ENCODE measurements at places on chromosomes 7 and 10. TPM values are rescaled to one million over a fixed set of nuclear protein-coding genes. Genes with fewer than 3 reads are reported as not detected.

The CNPY1 gene
- total RNA-seq = not detected

The OR2A2 gene
- total RNA-seq = not detected

The CRYGN gene
- not detected for total RNA-seq

The CYP3A4 gene
- 0.24 TPM for total RNA-seq

The ANKRD30A gene
- total RNA-seq = not detected

The SEMA4G gene
- total RNA-seq = 0.96 TPM

The BMPR1A gene
- 17.3 TPM for total RNA-seq

The ADRA2A gene
- total RNA-seq = 0.44 TPM

- ATAC-seq = peak; percentile 86
Observed at GRCh38 chr10:94403380-94404213, 1.3 kb downstream of the TBC1D12 start.

DNA sequence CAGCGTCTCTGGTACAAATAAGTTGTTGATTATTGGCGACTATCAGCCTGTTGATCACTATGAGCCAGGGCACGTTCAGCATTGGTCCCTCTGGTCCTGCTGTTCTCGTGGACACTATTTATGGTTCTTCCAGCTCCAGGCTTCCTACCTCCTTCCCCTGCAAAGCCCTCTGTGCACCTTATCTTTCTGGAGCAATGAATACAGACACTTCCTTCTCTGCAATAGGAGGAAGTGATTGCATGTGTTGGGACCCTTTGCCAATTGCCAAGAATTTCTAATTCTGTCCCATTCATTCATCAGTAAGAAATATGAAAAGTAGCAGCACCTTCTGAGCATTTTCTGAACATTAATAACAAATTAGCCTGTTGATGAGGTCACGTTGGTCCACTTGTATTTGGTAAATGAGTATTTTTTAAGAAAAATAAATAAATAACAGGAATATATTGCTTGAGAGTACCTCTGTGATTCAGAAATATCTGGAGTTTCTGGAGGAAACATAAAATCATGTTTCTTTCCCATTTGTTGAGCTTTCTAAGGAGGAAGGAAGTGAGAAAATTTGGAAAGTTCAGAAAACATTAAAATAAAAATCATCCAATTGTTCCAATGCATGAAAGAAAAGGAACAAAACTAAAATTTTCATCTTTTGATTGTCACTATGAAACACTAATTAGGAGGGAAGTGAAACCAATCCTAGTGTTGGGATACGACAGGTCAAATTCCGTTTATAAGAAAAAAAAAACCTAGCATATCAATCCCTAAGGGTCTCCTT, 259.1 kb upstream of the KLF6 start:
- no peak for ATAC-seq

DNA sequence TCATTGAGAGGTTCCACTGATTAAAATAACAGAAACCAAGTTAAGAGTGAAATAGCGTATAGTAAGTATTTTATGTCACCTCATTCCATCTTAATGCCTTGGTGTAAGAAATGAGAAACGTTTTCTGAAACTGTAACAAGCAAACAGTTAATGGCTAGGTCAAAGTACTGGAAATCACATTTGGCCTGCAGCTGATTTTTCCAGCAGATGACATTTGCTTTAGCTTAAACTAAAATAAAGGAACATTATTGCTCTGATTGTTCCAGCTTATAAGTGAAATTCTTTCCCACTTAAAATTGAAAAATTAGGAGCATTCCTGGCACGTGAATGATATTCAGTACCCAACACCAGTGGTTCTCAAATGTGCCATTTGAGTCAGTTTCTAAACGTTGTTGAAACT, 213.6 kb upstream of the DPP6 start:
- ATAC-seq = no peak

- peak; percentile 73 for ATAC-seq
Observed at GRCh38 chr10:97854743-97855142, 5.1 kb downstream of the GOLGA7B start.

- no peak for ATAC-seq
Observed at GRCh38 chr7:45968856-45969541, 47.9 kb upstream of the IGFBP3 start.

DNA sequence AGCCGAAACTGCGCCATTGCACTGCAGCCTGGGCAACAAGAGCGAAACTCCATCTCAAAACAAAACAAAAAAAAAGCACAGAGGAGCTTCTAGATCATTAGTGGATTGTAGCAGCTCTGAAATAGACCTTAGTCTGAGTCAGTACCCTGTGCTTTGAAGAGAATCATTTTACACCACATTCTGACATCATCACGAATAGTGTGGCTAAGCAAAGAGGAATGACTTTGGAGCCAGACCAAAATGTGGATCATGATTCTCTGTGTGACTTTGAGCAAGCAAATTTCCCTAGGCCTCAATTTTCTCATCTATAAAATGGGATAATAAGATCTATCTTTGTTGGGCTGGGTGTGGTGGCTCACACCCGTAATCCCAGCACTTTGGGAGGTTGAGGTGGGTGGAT, 618.9 kb downstream of the CALN1 start:
- ATAC-seq = no peak

DNA sequence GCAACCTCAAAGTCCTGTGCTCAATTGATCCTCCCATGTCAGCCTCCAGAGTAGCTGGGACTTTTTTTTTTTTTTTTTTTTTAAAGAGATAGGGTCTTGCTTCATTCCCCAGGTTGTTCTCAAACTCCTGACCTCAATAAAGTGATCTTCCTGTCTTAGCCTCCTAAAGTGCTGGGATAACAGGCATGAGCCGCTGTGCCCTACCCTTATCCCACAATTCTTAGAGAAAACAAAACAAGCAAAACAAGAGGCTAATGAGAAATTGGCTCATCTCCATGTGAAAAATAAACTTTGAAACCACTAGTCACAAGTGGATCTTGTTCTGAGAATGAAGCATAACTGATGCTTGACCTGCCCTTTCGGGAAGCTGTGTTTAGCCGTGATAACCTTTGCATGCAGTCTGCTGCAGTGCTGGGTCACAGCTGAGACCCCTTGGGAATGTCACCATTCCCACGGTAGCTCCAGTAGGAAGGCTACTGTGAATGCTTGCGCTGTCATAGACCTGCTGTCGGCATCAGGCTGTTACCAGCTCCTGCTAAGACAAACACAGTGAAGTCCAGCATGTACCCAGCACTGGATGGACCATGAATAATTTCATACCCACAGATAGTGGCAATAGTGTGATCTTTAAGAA, 290.7 kb upstream of the KIAA1217 start:
- peak; percentile 33 for ATAC-seq

DNA sequence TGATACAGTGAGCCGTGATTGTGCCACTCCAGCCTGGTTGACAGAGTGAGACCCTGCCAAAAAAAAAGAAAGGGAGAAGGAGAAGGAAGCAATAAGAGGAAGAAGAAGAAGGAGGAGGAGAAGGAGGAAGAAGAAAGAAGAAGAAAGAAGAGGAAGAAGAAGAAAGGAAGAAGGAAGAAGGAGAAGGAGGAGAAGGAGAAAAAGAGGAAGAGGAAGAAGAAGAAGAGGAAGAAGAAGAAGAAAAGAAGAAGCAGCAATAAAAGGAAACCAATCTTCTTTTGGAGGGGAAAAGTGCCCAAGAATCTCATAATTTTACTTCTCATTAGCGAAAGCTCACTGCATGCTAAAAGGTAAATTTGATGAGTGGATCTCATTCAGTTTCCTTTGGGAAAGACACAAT, 85.7 kb upstream of the GLCCI1 start:
- ATAC-seq = no peak

- ATAC-seq = no peak
Observed at GRCh38 chr10:22259280-22259679, 41.5 kb upstream of the EBLN1 start.

DNA sequence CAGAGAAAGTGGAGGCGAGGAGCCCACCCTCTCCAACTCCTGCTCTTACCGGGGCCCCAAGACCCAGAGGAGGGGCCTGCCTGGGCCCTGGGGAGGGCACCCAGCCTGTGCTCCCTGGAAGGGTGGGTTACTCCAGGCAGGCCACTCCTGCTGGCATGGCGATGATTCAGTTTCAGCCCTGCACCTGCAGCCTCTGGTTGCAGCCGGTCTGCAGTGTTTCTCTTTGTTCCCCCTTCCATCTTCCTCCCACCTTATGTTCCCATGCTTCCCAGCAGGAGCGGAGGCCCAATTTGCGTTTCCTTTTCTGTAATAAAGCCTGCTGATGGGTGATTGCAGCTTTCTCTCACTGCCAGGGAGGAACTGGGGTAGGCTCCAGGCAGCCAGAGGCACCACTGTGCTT, 53.2 kb upstream of the FAM20C start:
- ATAC-seq = no peak

- ATAC-seq = no peak
Observed at GRCh38 chr7:133290676-133291333, 37.9 kb downstream of the EXOC4 start.

- peak; percentile 90 for ATAC-seq
Observed at GRCh38 chr10:1420661-1421362, 316.5 kb downstream of the ADARB2 start.

- no peak for ATAC-seq
Observed at GRCh38 chr7:42002654-42003053, 234.4 kb downstream of the GLI3 start.

GRCh38 chr7:130292682-130293257, at the start of gene CPA4:
Gene CPA4, plus strand, starts transcription at chr7:130293161. Its CDS starts 20 bp downstream, at chr7:130293181.
- peak; percentile 78 for ATAC-seq

- no peak for ATAC-seq
Observed at GRCh38 chr10:51386248-51386885, 312.1 kb downstream of the PRKG1 start.

DNA sequence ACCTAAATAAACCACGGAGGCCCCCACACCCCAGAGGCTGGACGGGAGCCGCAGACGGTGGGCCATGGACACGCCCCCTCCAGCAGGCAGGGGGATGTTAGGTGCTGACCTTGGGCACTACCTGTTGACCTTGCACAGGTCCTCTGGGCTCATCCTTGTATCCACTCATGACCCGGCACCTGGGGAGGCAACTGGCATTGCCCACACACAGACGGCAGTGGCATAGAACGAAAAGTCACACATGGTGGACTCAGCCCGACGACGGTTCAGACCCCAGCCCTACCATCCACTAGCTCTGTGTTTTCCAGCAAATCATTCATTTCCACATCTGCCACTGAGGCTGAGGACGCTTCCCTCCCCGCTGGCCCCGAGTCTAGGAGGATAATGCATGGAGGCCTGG, 247.7 kb upstream of the PPP2R2D start:
- ATAC-seq = no peak

- no peak for ATAC-seq
Observed at GRCh38 chr7:35418716-35419390, 165.0 kb upstream of the TBX20 start.

GRCh38 chr10:83917537-83918506, 221.5 kb upstream of the GHITM start:
- no peak for ATAC-seq

DNA sequence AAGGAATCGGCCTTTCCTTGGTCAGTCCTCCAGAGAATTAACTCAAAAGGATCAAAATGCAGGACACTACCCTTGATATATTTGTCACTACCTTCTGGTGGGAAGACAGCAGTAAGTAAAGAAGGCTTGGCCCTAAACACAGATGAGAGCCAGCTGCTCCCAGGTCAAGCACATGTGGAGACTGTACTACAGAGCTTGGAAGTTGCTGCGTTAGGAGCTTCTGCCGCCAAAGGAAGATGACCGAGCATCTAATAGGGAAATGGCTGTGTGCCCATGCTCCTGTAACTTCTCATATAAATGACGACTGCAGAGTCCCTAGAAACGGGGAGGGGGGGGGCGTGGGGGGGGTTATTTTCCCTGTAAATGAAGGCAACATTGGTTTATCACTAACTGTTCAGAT, 59.0 kb downstream of the PODXL start:
- ATAC-seq = no peak
